Panc1 (cell line): ENCODE measurements at places on chromosomes 3 and 15.

- no peak for DNase-seq
These were observed 156.7 kb downstream of the CACNA2D3 start for GRCh38 chr3:54279005-54279583.

GRCh38 chr15:100768501-100768931, 111.1 kb upstream of the ALDH1A3 start:
- DNase-seq, result no peak

DNA sequence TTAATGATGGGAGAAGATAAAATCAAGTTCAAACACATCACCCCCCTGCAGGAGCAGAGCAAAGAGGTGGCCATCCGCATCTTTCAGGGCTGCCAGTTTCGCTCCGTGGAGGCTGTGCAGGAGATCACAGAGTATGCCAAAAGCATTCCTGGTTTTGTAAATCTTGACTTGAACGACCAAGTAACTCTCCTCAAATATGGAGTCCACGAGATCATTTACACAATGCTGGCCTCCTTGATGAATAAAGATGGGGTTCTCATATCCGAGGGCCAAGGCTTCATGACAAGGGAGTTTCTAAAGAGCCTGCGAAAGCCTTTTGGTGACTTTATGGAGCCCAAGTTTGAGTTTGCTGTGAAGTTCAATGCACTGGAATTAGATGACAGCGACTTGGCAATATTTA, 67.5 kb upstream of the TSEN2 start:
- DNase-seq, result no peak

GRCh38 chr3:1532935-1533606, 440.2 kb downstream of the CNTN6 start:
- DNase-seq, result no peak

DNA sequence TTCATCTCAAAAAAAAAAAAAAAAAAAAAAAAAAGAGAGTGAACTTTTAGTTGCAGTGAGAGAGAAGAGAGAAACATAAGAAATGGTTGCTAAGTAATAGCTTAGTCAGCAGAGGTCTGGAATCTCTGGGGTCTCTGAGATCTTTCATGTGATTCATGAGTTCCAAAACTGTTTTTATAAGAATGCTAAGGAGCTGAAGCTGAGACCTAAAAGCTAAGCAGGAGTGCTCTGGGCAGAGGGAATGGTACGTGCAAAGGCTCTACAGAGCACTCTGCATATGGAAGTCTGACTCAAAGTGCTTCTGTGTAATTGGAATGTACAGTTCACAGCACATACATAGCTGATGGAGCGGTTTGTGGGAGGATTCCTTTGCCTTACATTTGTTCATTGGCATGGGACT, 66.3 kb upstream of the LRIG1 start:
- no peak for DNase-seq

DNA sequence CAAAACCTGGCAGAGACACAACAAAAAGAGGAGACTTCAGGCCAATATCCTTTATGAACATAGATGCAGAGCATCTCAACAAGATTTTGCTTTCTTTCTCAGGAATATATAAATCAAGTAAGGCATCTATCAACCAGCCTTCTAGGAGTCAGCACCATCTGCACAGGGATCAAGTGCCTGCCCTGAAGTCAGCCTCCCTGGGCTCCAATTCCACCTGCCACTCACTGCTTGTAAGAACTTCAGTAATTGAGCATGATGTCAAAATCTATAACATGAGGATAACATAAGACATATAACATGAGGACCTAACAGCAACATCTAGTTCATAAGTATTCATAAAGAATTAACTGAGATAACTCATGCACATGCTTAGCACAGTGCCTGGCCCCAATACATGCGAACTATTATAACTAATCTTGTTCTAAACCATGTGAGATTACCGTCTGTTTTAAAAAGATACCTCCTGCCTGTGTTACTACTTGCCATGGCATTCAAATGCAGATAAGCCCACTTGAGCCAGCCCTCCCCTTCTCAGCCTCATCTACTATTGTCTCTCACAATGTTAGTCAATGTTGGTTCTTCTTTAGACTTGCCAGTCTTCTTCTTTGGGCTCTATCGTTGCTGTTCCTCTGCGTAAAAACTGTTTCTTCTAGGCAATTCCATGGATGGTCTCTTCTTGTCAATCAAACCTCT, 91.6 kb downstream of the PLD1 start:
- no peak for DNase-seq

GRCh38 chr15:54131410-54131809, 153.2 kb downstream of the UNC13C start:
- no peak for DNase-seq

DNA sequence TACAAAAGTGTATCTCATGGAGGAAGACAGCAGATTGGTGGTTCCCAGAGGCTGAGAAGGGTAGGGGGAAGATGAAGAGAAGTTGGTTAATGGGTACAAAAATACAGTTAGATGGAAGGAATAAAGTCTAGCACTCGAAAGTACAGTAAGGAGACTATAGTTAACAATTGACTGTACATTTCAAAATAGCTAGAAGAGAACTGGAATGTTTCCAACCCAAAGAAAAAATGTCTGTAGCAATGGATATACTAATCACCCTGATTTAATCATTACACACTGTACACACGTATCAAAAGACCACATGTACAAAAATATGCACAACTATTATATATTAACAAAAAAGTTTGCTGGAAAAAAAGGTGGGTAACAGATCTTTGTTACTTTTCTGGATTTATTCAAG, 57.3 kb downstream of the THRB start:
- no peak for DNase-seq

GRCh38 chr15:42608110-42608531, 32.7 kb downstream of the STARD9 start:
- no peak for DNase-seq

- DNase-seq, result no peak
These were observed 218.2 kb downstream of the P3H2 start for GRCh38 chr3:189902230-189903186.

DNA sequence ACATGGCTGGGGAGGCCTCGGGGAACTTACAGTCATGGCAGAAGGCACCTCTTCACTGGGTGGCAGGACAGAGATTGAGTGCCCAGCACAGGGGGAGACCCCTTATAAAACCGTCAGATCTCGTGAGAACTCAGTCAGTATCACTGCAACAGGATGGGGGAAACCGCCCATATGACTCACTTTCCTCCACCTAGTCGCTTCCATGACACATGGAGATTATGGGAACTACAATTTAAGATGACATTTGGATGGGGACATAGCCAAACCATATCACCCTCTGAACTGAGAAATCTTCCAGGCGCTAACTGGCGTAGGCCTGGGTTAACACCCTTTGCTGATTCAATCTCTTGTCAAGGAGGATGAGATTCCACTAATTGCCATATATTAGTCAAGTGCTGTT, 392.3 kb downstream of the FEZF2 start:
- no peak for DNase-seq

- no peak for DNase-seq
These were observed 76.3 kb upstream of the EPHB3 start for GRCh38 chr3:184485241-184485640.

GRCh38 chr15:36960947-36961227, 139.5 kb downstream of the MEIS2 start:
- DNase-seq, result no peak

- DNase-seq, result no peak
These were observed 43.6 kb downstream of the WHAMM start for GRCh38 chr15:82852941-82853561.

DNA sequence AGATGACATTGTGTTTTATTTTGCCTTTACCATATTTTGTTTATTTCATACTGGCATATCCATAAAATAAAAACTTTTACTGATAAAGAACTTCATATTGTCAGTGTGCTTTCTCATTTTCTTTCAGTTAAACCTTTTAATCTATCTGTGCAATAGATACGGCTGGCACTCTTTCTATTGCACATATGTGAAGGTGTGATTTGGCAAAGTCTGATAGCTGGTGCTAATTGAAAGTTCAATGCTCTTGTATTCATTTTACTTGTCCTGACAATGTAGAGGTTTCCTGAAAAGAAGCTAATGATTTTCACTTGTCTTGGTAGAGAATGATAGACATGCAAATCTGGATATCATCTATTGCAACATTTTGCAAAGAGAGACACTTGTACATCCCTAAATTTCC, 467.0 kb downstream of the NSUN3 start:
- no peak for DNase-seq

- no peak for DNase-seq
These were observed 46.8 kb upstream of the LPP start for GRCh38 chr3:188106887-188107830.

- no peak for DNase-seq
These were observed 57.7 kb downstream of the FEM1B start for GRCh38 chr15:68335251-68335650.

DNA sequence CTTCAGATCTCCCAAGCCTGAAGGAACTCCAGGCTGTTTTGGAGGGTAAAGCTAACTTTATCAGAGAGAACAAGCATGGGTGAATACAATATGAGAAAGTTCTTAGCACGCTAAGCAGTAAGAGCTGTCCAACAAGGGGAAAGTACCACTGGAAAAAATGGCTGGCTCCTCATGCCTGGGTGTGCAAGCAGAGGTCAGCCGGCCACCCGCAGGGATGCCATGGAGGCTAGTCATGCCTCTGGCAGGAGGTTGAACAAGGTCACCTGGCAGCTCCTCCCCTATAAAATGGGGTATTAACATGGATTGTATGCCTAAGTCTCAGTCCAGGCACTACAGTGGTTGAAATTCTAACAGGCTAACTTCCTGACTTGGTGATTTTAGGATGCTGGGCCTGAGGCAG, 75.4 kb upstream of the SLC6A1 start:
- DNase-seq, result no peak

- DNase-seq, result no peak
These were observed 51.9 kb downstream of the GOLM2 start for GRCh38 chr15:44340410-44340809.

DNA sequence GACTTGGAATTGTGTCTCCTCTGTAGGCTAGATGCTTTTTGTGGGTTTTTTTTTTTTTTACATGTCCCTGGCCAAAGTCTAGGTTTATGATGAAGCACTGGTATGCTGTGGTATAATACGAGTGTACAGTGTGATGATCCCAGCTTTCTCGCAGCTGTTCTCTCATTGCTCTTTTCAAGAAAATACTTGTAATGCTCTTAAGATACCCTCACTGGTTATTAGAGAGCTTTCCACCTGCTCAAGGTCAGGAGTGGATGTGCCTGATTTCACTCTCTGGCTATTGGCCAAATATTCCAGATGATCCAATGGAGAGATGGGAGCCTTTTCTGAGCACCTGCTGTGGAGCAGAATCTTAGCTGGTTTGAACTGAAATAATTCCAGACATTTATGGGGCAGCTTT, 215.1 kb downstream of the MYRIP start:
- DNase-seq, result no peak
